ENCODE measurements at places on chromosomes 1 and 21.

DNA sequence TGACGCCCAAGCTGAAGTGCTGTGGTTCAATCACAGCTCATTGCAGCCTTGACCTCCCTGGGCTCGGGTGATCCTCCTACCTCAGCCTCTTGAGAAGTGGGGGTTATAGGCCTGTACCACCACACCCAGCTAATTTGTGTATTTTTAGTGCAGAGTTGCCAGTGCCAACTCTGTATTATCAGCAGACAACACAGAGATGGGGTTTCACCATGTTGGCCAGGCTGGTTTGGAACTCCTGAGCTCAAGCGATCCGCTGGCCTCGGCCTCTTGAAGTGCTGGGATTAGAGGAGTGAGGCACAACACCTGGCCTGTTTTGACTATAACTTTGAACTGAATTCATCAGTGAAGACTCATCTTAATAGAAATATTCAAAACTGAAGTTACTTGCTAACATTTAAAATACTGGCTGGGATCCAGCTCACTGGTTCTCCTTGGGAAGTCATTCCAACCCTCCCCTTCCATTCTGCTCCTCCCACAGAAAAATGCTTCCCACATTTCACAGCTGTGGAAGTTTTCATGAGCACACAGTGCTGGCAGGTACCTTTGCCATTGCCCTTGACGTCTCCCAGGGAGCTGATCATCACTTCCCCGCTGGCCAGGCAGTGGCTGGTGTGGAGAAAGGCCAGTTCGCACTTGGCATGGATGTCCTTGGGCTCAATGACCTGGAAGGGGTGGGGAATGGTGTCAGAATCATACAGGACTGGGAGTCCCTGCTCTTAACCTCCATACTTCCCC, 4.7 kb downstream of the SELENBP1 start:
- DNase-seq = no peak

GRCh38 chr1:61434276-61434675, 290.7 kb downstream of the TM2D1 start:
- no peak for DNase-seq

DNA sequence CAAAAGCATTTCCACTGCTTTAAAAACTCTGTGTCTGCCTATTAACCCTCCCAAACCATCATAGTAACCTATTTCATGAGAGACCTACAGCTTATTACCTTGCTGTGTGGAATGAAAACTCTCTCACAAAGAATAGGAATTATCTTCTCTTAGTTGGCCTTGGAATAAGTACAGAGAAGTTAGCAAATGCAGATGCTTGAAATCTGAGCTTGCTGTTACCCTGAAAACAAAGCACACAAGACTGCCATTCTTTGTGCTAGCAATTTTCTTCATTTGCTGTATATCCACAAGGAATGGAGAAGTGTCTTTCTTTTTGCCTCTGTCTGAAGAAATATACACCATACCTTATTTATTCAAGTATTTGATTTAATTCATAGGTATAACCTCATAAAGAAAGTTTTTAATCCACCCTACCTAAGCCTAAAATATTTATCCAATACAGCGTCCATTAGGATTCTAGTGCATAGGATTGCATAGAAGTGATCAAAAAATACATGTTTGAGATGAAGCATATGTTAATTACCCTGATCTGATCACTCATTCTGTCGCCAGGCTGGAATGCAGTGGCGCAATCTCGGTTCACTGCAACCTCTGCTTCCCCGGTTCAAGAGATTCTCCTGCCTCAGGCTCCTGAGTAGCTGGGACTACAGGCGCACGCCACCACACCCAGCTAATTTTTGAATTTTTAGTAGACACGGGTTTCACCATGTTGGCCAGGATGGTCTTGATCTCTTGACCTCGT, 451.1 kb downstream of the LTN1 start:
- DNase-seq = no peak

GRCh38 chr1:203304919-203305808, at the start of gene BTG2:
Gene BTG2 (plus strand): TSS chr1:203305519. CDS start chr1:203305607, 88 bp downstream.
- DNase-seq = peak; percentile 97

All from hepatic stellate cell (primary cell).